ENCODE measurements at places on chromosomes 7 and 10.

- no peak for DNase-seq
These were observed 47.5 kb upstream of the AGR3 start for GRCh38 chr7:16929146-16929762.

DNA sequence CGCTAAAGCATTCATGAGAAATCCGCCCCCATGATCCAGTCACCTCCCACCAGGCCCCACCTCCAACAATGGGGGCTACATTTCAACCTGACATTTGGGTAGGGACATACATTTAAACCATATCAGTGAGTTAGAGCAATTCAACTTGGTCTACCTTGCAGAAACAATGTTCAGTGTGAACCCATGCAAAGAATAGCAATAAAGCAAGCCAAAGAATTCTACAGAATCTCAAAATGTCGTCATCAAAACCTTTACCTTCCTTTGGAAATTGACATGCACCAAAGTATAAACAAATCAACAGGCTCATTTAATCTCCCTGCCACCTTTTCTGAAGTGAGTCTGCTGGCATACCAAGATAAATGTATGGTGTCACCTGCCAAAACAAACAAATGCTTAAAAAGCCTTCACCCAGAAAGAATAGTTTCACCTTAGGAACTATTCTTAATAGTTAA lies 68.8 kb upstream of the ABLIM1 start:
- no peak for DNase-seq

DNA sequence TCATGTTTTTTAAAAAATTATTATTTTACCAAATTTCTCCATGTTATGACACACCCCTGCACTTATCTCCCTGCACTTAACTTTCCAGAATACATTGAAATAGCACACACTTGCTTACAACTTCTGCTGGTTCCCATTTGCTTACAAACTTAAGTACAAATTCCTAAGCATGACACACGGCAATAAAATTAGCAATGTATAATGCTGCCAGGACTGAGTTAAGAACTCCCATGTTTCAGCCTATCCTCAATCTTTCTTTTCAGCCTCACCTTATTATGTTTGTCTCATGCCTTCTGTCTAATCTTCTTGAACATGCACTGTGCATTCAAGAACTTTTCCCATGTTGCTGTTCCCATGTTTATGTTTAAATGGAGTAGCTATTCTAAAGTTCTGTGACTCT lies 40.8 kb downstream of the PRPS1L1 start:
- no peak for DNase-seq

- no peak for DNase-seq
These were observed 553.8 kb upstream of the GALNT17 start for GRCh38 chr7:70578131-70578530.

DNA sequence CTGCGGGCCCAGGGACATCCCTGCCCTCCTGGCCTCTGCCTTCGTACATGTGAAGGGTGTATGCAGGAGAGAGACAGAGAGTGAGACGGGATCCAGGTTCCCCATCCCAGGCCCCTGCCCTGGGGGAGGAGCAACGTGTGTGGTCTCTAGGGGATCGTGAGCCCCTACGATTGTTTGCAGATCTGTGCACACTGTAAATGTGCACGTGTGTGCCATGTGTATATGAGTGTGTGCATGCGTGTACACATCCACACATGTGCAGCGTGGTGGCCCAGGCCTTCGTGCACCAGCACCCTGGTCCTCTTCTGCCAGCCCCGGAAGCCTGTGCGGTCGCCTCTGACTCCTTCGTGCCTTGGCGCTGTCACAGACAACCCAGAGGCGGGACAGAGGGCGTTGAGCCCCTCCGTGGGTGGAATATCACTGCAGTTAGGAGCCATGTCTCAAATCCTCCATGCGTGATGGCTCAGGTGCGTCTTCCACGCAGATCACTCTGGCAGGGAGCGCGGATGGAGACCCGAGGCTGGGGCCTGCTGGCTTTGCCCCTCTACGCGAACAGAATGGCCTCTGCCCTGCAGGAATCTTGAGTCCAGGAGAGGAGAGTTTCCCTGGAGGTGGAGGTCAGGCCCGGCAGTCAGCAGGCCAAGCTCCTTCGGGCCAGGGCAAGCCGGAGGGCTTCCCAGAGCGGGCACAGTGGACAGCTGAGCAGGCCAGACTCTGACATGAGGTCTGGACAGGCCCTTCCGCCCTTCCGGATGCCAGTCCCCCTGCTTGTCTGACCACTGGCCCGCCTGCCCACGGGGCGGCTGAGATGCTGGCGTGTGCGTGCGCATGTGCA lies 97.5 kb downstream of the UNCX start:
- DNase-seq = no peak

DNA sequence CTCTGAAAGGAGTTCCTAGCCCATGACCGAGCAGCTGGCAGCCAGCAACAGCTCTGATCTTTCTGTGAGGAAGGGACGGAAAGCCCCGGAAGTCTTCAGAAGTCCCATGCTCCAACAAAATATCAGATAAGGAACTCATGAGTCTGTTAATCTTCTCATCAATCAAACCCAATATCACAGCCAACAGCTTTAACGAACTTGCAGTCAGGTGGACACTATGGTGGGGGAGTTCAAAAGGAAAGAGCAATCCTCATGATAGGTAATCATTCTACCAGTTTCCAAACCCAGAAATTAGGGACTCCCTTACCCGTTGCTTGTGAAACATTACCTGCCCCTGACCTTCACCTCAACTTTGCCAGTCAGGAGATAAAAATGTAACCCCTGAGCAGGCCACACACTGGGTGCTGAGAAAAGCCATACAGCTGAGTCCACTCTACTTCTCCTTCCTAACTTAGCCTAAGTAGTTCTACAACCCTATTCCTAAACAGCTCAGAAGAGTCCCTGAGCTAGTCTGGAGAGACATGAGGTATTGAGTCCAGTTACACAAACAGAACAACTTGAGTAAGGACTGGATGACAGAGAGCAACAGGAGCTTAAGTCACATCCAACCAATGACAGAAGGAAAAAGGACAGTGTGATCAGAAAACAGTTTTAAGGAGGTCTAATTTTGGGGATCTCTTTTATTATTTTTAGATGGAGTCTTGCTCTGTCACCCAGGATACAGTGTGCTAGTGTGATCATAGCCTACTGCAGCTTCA lies 2.2 kb downstream of the NDST2 start:
- no peak for DNase-seq

DNA sequence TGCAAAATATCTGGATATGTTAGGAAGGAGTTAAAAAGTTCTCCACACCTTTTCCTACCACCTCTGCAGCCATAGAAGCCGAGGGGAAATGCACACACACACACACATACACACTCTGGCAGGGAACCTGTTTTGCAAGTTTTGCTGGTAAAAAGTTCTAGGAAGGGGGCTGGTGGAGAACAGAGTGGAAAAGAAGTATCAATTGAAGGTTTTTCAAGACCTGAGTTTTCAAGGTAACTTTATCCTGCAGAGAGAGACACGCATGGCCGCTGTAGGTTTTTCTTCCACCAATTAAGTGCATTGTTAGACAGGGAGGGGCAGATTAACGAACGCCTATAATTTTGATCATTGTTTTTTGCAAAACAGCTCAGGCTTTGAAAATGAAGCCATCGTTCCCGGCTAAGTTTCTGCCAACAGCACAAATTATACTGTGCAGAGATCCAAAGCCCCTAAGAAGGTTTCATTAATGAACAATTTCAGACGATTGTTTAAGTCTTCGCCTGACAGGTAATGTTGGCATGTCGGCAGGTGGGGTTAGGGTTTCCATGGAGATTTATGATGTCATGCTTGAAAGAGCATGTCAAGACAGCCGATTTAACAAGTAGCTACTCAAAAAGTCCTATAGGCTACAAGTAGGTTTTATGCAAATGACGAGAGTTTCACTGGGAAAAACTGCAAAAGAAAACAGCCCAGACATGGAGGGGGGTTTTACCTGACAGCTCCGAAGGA lies 29.7 kb downstream of the KIAA1217 start:
- DNase-seq = no peak

- no peak for DNase-seq
These were observed 36.9 kb downstream of the CYP26A1 start for GRCh38 chr10:93110472-93111146.

DNA sequence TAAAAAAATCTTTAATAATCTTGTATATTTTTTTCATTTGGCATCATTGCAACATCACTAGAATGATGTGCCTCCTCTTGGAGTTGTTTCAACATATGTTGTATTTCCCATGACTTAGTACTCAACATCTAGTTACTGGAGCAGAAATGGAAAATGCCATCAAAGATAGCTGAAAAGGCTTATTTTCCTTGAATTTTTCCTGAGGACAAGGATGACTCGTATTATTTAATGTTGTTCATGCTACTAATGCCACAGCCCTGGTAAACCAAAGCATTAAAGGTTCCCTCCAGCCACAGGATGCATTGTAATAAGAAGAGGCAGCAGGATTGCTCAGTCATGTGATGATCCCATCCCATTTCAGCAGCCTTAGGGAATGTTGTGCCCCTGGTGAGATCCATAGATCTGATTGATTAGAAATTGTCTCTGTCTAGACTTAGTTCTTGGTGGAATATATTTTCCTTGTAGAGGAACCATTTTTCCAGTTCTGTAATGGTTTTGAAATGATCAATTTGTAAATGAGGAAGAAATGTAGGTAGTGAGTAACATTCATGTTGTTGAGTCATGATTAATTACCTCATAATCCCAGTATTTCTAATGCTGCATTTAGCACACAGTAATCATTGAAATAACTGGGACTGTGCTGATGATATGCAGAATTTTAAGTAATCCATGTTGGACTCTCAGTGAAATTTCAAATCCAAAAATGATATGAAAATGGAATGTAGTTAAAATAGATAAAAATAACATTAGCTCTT lies 91.3 kb upstream of the SMIM30 start:
- no peak for DNase-seq

GRCh38 chr10:86671985-86672710 lies 3.8 kb downstream of the LDB3 start:
- DNase-seq = no peak

GRCh38 chr10:80596391-80597257 lies 58.9 kb downstream of the SH2D4B start:
- no peak for DNase-seq

GRCh38 chr7:98238076-98238475 lies 14.0 kb downstream of the TECPR1 start:
- no peak for DNase-seq

DNA sequence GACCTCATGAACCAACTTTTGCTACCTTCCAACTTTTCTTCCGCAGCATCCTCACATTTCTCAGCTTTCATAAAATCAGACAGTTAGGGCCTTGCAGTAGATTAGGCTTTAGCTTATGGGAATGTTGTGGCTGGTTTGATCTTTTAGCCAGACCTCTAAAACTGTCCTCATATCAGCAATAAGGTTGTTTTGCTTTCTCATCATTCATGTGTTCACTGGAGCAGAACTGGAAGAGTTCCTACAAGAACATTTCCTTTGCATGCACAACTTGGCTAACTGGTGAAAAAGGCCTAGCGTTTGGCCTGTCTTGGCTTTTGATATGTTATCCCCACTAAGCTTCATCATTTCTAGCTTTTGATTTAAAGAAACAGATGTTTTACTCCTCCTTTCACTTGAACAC lies 130.0 kb upstream of the LRRTM3 start:
- no peak for DNase-seq

DNA sequence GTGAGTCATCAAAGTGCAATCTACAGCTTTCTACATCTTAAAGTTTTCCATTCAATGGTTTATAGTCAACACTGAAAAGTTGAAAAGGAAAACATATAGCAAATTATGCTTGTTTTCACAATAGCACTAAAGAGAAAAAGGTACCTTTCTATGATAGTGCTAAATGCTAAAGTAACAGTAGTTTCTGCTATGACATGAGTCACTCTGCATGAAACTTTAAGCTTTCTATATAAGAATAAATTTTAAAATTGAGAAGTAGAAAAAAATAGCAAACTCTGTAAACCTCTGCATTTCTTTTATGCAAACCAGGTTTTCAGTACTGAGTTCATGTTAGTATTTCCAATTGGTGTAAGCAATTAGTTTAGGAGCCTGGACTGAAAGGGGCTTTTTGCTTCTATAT lies 31.2 kb upstream of the TMEM168 start:
- no peak for DNase-seq

GRCh38 chr7:13109201-13109600 lies 421.8 kb downstream of the ARL4A start:
- no peak for DNase-seq

DNA sequence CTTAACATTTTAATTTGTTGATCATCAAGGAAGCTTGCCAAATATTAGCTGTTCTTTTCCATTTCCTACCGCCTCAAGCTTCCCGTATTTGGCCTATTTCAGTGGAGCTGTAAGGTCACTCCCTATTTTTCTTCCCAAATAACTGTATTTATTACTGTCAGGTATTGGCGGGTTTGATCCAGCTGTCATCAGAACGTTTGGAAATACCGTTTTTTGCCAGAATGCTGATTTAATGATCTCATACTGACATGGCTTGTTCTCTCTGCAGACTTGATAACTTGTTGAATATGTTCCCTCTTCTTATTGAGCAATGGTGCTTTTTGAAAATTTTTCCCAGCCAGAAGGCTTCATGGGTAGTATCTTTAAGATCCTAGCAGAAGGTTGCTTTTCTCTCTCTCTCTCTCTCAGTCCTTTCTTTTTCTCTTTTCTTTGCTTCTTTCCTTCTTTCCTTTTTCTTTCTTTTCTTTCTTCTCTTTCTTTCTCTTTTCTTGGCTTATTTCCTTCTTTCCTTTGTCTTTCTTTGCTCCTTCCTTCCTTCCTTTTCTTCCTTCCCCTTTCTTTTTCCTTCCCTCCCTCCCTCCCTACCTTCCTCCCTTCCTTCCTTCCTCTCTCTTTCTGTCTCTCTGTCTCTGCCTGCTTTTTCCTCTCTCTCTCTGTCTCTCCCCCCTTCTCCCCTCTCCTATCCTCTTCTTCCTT lies 42.1 kb downstream of the CUX1 start:
- DNase-seq = no peak

DNA sequence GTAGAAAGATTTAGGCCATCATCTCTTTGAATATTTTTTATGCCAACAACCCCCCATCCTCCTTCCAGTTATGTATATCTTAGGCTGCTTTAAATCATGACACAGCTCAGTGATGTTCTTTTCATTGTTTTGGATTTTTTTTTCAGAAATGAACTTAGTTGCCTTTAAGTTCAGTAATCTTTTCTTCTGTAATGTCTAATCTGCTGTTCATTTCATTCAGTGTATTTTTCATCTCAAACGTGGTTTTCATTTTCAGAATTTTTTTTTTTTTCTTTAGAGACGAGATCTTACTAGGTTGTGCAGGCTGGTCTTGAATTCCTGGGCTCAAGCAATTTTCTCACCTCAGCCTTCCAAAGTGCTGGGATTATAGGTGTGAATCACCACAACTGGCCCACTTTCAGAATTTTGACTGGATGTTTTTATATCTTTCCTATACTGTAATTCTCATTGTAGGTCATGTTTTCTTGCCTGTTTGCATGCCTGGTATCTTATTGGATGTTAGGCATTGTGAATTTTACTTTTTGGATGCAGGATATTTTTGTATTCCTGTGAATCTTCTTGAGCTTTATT lies 8.1 kb downstream of the ZNF487 start:
- DNase-seq = no peak
